ENCODE measurements at places on chromosomes 13 and 19.
A peak's percentile ranks its signal among the peaks of the same experiment; 100 is the strongest.

DNA sequence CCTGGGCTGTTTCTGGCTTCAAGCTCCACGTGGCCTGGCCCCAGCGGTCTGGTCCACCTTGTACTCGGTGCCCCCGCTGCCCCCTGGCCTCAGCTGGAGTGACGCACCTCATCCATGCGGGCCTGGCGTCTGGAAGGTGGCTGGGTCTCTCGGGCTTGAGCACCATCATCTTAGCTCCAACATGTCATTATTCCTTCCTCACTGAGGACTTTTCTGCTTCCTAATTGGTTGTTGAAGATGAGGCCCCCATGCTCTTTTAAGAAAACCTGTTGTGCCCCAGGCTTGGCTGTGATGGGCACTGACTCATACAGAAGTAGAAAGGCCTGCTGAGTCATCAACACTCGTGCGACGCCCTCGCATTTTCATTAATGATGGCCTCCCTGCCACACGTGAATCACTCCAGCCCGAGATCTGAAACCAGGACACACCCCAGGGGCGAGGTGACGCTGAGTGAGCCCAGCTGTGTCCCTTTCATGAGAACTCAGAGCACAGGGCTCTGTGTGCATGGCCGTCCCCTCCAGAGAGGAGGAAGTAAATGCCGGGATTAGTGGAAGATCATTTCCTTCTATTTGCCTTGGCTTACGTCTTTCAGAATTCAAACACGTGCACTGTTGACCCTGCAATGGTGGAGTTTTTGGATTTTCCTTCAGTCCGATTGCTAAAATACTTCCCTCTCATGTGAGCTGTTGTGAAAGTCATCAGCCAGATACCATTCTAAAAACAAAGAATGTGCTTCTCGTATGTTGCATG is 14.0 kb upstream of the GJA3 start:
- DNase-seq: peak; percentile 97

- no peak for DNase-seq
Measured at GRCh38 chr19:3136684-3137055, 837 bp downstream of the GNA15 start.

- no peak for DNase-seq
Measured at GRCh38 chr19:50230379-50231351, 27.2 kb downstream of the MYH14 start.

- DNase-seq: no peak
Measured at GRCh38 chr13:114074671-114075315, 57.6 kb downstream of the RASA3 start.

DNA sequence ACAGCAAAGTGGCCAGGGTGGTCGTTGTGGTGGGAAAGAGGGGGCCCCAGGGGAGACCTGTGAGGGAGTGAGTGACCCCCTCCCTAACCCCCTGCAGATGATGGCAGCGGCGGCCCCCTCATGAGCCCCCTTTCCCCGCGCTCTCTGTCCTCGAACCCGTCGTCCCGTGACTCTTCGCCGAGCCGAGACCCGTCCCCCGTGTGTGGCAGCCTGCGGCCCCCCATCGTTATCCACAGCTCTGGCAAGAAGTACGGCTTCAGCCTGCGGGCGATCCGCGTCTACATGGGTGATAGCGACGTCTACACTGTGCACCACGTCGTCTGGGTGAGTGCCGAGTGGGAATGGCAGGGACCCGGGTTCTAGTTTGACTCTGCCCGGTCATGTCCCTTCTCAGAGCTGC is 8.1 kb upstream of the PIK3R2 start:
- no peak for DNase-seq

DNA sequence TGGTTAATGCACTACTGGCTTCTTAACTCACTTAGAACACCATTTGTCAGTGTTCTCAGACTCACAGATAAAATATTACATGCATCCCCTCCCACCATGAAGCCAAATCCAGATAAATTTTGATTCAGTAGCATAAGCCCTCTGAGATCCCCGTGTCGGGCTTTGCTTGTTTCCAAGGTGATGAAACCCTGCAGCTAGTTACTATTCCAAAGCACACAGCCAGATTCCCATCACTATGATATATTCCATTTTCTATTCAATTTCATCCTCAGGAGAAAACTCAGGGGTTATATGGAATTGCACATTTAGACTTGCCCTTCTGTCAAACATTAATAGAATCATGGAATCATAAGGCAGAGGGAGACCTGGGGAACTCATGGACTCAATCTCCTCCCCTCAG is 9.4 kb upstream of the FAM124A start:
- DNase-seq: no peak

DNA sequence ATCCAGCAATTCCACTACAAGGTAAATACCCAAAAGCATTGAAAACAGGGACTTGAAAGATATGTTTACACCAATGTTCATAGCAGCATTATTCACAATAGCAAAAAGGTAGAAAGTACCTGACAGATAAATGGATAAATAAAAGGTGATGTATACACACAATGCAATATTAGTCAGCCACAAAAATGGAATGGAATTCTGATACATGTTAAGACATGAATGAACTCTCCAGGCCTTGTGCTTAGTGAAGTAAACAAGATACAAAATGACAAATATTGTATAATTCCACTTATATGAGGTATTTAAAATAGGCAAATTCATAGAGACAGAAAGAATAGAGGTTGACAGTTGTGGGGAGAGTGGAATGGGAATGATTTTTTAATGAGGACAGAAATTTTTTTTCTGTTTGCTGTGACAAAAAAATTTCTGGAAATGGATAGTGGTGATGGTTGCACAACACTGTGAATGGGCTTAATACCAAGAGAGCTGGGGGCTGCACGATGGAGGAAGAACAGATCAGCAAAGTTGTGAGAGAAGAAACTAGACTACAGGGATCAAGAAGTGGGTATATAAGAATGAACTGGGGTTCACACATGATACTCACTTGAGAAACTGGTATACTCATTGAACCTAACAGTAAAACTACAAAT is 137.2 kb downstream of the MZT1 start:
- no peak for DNase-seq

GRCh38 chr13:38444904-38445303 is 95.3 kb downstream of the UFM1 start:
- no peak for DNase-seq

DNA sequence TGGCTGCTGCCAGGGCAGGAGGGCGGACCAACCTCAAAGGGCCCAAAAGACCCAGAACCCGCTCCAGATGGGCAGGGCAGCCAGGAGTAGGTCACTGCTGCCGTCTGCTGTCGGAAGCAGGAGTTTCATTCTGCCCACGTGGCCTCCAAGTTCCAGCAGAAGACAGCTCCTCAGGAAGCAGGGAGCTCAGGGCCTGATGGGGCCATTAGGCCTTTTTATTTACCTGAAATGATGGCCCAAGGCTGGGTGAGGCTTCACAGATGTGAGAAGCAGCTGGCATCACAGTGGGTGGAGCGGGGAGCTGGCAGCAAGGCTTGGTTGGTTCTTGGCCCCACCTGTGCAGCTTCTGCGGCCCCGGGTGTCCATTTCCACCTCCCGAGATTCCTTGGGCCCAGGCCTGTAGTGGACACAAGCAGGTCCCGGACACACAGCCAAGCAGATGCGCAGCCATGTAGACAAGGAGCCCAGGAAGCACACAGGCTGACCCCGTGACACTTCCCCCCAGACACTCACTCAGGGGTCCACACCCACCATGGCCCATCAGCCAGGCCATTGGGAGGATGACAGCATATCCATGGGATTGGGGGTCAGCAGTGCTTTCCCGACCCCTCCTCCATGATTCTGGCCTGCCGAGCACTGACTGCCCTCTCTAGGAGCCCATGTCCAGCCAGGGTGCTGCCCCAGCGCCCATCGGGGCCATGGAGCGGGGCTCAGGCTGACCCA is 26.4 kb downstream of the C13orf46 start:
- peak; percentile 62 for DNase-seq

DNA sequence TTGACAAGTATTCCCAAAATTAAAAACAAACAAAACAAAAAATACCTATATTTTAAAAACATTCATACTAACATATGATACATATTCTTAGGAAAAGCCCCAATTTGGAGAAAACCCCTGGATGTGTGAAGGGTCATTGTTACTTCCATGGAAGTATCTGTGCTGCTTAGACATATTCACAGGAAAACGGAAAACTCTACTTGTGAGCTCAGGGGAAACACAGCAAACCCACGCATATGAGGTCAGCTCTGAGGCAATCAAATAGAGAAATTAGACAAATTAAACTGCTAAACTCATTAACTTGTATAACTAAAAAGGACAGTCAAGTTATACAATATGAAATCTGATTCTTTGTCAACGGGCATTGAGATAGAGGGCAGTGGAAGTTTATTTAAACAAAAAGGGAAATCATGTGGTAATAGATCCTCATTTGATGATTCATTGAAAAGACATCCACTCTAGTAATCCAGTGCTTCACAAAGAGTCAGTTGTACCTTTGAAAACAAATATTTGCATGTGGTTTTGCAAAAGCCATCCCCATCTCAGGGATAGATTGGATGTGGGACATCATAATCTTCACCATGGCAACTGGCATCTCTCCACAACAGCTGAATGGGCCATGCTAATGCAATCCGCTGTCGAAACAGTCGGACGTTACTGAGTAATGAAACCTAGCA is 423.4 kb downstream of the ITGBL1 start:
- DNase-seq: peak; percentile 78

DNA sequence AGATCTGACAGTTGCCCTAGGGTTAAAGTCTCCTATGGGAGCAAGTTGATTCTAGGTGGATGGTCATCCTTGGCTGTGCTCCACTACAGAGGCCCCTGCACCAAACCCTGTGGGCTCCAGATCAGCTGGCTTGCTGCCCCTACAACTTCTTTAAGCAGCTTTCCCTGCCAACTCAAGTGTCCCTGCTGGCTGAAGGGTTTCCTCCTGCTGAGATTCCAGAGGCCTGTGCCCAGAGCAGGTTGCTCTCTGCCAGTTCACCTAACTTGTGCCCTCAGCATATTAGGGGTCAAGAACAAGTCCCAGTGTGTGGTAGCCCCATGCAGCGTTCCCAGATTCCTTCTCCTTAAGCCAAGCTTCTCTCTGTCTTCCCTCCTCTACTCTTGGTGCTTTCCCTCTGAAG is 85.6 kb downstream of the ZMYM2 start:
- DNase-seq: no peak

DNA sequence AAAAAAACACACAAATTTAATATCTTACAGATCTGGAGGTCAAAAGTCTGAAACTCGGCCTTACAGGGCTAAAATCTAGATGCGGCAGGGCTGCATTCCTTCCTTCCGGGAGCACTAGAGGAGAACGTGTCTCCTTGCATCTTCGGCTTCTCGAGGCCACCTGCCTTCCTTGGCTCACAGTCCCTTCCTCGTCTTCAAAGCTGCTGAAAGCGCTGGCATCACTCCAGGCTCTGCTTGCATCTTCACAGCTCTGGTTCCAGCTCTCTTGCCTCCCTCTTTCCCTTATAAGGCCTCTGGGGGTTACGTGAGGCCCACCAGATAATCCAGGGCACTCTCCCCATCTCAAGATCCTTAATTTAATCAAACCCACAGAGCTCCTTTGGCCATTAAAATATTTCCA is 10.5 kb downstream of the XRCC1 start:
- DNase-seq: no peak

DNA sequence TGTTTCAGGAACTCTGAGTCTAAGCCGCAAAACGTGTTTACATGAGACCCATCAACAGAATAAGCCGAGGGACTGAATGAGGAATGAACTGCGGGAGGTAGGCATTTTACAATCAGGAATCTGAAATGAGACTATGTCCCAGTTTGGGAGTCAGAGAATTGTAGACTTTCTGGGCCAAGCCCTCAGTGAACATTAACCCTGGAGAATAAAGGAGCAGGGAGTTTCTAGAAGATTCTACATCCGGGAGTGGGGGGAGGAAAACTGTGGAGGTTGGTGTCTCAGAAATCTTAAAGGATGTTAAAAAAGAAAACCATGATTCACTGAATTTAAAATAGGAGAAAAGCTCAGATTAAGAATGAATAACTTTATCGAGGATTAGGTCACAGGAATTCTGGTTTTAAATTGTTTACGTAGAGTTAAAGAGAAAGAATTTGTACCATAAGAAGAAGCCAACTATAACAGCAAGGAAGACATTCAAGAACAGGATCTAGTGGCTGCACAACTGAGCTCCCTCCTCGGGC is 18.5 kb downstream of the RFX2 start:
- DNase-seq: peak; percentile 85

DNA sequence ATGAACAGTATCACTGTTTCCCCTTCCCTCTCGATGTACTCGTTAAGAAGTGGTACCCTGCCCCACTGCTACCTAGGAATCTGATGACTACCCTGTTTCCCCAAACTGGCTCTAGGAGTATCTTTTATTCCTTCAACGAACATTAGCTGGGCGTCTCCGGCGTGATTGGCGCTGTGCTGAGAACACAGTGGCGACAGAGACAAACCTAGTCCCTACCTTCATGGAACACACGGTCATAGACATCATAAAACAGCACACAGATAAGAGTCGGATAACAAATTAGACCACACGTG is 730 bp downstream of the SYMPK start:
- DNase-seq: no peak

- peak; percentile 91 for DNase-seq
Measured at GRCh38 chr13:98990701-98991100, 12.8 kb upstream of the DOCK9 start.

- no peak for DNase-seq
Measured at GRCh38 chr13:70747262-70747661, 639.0 kb upstream of the KLHL1 start.

GRCh38 chr13:94550062-94550738 is 45.8 kb downstream of the TGDS start:
- DNase-seq: peak; percentile 81
